CD4-positive, alpha-beta T cell treated with Interleukin-2 at 100 ng/mL for 4 hours (primary cell): ENCODE measurements at places on chromosomes 4 and X.

- no peak for DNase-seq
Observed at GRCh38 chr4:160835789-160836188, 1328.0 kb downstream of the FSTL5 start.

DNA sequence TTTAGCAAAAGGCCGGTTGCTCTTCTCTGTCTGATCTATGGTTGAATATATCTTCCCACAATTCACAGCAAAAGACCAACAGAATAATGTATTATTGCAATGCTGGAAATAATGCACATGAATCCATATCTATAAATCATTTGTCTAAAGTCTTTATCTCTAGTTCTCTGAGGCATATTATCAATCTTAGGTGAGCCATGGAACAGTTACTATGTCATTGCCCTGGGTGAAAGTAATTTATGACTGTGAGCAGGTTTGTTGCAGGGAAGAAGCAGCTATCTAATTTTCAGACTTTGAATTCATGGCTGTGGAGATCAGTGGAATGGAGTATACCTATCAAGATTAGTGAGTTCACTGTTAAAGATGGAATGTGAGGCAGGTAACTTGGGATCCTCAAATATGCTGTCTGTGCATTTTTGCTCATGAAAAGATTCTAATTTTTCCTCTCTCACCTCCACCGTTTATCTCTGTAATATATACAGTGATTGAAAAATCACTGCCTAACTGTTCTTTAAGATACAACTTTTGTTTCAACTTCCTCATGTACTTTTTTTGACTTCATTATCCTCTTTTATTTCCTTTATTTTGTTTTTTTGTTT lies 256.8 kb upstream of the ARSJ start:
- no peak for DNase-seq

DNA sequence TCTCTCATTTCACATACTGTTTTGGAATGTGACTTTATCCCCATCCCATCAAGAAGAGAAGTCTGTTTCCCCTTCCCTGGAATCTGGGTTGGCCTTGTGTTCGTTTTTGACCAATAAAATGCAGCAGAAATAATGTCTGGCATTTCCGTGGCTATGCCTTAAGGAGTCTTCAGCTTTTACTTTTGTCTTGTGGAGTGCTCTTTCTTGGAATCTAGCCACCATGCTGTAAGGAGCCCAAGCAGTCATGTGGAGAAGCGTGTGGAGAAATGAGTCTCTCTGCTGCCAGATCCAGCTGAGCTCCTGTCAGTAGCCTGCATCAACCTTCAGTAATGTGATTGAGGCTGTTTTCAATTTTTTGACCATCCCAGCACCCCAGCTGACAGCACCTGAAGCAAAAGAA lies 84.4 kb upstream of the ARMCX2 start:
- no peak for DNase-seq

GRCh38 chrX:41043674-41044345 lies 41.4 kb upstream of the USP9X start:
- DNase-seq = no peak

DNA sequence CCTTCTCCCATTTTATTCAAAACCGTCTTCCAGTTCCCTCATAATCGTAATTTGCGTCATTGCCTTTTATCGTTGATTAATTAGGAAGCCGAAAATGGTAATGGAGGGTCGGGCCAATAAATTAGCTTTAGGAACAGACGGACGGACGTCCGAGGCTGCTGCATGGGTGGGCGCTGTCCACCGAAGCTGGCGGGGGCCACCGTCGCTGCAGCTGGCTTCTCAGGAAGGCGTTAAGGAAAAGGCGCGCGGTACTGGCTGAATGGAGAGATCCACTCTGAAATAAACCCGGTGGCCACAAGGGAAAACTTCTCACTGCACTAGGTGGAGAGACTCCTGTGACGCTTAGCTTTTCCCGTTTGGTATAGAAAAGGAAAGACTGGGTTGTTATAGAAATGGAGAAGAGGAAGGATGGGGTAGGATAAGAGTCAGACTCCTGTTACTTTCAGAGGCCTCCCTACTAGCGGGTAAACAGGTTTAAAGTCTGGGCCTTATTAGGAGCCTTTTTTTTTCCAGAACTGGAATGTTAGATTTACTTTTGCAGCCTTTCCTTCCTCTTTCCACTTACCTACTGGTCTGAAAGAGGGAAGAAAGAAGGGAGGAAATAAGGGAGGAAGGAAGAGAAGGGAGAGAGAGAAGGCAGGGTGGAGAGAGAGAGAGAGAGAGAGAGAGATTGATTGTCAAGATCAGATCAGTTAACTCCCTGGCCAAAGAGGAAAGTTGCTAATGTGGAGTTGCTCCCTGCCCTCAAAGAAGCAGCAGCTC lies 11.3 kb upstream of the PRDM8 start:
- DNase-seq = no peak

- no peak for DNase-seq
Observed at GRCh38 chr4:3135155-3136011, 60.9 kb downstream of the HTT start.

DNA sequence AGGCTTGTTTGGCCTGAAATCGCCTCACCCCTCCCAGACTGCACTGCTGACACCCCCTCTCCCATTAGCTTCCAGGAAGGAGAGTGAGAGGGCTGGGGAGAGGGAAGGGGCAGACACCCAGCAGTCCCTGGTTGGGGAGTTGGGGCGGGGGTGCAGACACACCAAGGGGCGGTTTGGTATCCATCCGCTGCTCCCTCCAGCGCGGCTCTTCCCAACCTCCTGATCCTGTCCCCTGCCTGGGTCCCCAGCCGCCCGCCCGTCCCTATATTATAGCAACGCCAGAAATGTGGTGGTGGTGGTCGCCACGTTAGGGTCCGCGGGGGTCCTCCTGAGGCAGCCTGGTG lies 24.9 kb downstream of the GPRASP3 start:
- no peak for DNase-seq

GRCh38 chr4:53852343-53852742 lies 212.1 kb downstream of the CHIC2 start:
- no peak for DNase-seq

GRCh38 chrX:45781901-45782553 lies 581.4 kb upstream of the DIPK2B start:
- peak; percentile 38 for DNase-seq

DNA sequence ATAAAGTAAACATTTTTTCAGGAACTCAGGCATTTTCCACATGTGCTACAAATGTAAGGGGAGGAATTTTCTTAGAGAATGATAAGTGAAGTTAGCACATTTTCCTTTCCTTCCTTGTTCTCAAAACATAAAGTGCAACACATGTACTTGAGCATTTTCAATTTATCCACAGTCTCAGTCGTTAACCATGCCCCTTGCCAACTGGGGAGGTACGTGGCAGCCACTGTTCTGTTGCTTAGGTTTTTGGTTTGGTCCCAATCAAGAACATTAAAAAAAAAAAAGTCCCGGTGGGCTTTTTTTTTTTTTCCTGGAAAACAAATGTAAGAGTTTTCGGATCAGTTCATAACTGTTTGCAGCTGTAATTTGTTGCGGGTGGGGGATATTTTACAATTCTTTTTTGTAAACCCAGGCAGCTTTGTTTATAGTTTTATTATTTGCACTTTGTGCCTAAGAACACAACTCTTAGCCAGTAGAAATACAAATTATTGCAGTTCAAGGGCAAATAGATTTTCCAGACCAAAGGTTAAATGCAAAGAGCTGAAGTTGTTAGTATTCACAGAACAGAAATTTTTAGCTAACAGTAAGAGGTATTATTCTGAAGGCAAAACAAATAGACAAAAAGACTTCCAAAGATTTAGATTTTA lies 112.1 kb upstream of the NAP1L5 start:
- no peak for DNase-seq

GRCh38 chr4:154634058-154634457 lies 21.6 kb upstream of the FGG start:
- DNase-seq = no peak

DNA sequence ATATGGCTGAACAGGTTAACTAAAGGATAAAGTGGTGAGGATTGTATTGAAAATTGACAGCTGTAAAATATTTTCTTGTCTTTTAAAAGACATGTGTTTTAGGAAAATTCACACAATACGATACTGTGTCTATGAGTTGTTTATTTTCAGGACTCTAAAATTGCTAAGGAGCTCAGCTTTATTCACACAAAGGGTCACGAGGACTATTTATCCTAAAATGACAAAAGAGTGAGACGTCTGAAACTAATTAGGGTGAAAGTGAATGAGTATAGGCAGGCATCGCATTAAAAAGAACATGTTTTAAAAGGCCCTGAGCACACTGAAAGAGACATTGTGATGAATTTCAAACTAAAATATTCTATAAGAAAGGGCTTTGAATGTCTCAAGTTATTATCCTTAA lies 304.7 kb downstream of the SH2D1A start:
- DNase-seq = no peak

GRCh38 chr4:69167300-69167699 lies 47.2 kb downstream of the UGT2B11 start:
- no peak for DNase-seq

DNA sequence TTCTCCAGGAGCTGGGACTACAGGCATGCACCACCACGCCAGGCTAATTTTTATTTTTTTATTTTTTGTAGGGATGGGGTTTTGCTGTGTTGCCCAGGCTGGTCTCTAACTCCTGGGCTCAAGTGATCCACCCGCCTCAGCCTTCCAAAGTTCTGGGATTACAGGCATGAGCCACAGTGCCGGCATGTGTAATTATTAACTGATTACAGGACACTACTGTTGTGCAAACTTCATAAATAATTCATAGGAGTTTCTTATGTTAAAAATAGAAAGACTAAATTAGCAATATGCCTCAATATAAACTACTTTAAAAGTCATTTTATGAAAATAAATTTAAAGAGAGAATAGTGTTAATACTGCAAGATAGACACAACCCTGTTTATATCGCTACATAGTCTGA lies 221.9 kb downstream of the SNCA start:
- DNase-seq = no peak

- peak; percentile 11 for DNase-seq
Observed at GRCh38 chrX:45710081-45710801, 509.6 kb upstream of the DIPK2B start.

GRCh38 chr4:2459589-2460349 lies 9.1 kb upstream of the RNF4 start:
- no peak for DNase-seq

DNA sequence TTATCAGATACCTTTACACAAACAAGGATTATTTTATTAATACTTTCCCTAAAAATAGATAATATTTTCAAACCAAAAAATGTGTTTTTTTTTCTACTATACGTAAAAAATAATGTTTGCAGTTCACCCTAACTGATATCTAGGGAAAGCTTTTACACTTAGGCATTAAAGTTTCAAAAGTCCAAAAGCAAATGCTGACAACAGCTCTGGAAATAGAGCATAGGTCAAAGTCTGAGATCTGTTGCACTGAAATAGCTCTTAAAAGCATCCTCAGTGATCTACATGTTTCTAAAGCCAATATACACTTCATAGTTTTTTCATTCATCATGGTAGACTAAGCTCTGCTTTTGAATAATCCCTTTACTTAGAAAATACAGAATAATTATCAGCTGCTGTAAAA lies 222.8 kb downstream of the TRAM1L1 start:
- no peak for DNase-seq

DNA sequence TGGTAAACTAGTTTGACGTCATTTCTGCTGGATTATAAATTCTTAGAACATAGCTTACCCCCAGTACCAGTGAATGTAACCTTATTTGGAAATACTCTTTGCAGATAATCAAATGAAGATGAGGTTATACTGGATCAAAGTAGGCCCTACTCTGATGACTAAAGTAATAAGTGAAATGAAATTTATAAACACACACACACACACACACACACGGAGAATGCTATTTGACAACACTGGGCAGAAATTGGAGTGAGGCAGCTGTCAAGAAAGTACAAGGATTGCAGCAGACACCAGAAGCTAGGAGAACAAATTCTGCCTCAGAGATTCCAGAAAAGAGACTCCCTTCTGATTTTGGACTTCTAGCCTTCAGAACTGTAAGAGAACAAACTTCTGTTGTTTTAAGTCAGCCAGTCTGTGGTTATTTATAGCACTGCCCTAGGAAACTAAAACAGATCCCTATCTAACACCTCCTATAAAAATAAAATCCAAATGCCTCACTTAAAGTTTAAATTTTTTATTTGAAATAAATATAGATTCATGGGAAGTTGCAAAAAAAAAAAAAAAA lies 448.6 kb downstream of the PCDH18 start:
- DNase-seq = no peak

DNA sequence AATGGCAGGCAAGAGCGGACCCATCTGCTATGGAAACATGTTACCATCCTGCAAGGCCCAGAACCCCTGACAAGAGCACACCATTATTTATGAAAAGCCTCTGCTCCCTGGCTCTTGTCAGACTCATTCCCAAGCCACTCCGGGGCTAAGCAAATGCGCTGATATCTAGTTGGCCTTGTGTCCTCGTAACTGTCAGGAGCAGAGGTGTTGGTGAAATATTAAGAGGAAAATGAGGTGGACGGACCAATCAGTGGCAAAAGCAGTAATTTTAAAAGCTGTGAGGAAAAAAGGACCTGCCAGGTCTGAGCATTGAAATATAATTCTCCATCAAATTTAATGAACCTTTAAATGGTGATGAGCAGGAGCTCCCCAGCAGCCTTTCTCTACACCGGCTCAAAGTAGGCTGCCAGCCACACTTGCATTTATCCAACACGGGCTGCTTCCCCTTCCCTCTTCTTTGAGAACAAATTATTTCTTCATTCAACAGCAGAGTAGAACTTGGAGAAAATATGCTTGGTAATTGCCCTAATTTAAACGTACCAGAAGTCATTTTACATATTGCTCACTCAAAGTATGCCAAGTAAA lies 214.3 kb downstream of the RASL11B start:
- no peak for DNase-seq

GRCh38 chr4:175542786-175543185 lies 269.3 kb downstream of the GPM6A start:
- DNase-seq = no peak

DNA sequence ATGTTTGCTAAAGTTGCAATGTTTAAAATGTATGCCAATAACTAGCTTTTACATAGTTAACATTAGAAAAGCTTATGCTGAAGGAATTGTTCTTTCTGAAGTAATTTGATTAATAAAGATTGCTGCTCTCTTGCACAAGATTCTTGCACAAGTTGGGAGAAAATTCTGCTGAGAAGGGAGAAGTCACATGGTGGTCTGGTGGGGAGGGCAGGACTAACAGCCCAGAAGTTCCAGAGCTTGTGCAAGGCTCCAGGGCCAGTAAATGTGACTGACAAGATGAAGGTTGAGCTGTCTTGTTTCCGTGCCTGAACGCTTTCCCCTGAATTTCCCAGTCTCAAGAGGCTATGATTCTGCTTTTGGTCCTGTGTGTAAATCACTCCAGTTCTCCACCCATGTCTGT lies 112.9 kb upstream of the VCX start:
- DNase-seq = no peak

DNA sequence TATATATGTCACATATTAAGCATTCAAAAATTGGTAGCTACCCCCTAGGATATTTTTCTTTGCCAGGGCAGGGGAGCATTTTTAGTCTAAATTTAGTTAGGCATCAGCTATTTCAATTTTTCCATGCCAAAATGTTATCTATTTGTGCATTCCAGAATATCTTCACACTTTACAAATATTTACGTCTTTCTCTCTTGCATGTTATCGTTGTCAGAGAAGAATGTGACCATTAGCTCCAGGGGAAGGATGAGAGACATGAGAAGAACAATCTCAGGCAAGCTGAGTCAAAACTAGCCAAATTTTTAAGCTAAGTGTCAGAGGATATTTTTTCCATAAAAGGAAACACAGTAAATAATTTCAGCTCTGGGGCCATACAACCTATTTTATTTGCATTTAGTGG lies 885.0 kb upstream of the EPHA5 start:
- DNase-seq = no peak
